ENCODE measurements at places on chromosomes 3 and 15.

DNA sequence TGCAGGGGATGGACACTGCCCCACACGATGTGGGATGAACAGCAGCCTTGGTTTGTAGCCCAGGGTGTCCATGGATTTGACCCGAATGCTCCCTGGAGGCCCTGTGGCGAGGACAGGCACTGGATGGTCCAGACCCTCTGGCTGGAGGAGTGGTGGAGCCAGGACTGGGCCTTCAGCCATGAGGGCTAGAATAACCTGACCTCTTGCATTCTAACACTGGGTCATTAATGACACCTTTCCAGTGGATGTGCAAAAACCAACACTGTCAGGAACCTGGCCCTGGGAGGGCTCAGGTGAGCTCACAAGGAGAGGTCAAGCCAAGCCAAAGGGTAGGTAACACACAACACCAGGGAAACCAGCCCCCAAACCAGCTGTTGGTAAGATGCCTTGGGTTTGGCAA is 51.4 kb downstream of the OXNAD1 start:
- DNase-seq: no peak

DNA sequence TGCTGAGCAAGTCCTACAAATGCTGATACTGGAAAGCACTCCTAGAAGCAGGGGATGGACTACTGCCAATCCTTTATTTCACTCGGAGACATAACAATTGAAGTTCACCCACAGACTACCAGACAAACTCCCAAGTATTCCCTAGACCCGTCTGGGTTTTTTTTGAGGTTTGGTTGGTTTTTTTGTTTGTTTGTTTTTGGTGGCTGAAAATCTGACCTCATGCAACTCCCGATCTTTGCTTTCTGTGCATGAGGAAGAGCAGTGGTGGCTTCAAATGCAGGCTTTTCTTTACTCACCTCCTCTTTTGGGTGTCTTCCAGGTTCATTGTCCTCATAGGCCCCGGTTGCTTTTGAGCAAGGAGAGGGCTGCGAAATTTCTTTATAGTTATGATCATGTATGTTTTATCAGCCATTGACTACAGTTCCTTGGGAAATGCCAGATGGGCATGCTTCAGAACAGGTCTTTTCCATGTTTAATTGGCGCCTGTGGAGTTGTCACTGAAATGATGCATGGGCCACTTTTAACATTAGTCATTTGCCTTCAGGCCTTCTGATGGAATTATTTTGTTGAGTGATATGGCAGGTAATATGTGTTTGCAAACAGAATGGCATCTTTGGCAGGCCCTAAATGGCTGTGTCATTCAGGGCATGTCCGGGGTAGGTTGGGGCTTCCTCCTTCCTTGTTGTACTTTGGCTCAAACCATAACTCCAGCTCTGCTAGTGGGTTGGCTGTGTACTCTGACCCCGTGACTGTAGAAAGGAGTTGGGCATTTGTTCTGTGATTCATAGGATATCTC is 81.3 kb upstream of the ZBED2 start:
- no peak for DNase-seq

DNA sequence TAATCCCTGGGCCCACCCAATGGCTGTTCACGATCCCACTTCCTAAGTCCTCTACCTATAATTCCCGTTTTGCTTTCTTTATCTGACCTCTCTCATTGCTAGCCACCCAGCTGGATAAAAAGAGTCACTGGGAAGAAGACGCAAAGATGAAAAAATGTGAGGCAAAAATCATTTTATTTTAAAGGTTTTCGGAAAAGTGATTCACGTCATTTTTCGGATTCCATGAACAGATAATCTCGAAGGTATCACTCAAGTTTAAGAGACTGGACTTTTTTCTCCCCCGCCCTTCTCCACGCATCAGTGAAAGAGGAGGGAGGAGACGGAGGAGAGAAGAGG is 266.6 kb downstream of the CGGBP1 start:
- no peak for DNase-seq

- DNase-seq: no peak
Measured at GRCh38 chr15:58056015-58056414, 9.5 kb downstream of the ALDH1A2 start.

Data from stimulated activated CD8-positive, alpha-beta memory T cell treated with anti-CD3 and anti-CD28 coated beads, Interleukin-7, amount 100 ng/mL, for 1 hour (primary cell).